ENCODE measurements at places on chromosomes 3 and 15.

DNA sequence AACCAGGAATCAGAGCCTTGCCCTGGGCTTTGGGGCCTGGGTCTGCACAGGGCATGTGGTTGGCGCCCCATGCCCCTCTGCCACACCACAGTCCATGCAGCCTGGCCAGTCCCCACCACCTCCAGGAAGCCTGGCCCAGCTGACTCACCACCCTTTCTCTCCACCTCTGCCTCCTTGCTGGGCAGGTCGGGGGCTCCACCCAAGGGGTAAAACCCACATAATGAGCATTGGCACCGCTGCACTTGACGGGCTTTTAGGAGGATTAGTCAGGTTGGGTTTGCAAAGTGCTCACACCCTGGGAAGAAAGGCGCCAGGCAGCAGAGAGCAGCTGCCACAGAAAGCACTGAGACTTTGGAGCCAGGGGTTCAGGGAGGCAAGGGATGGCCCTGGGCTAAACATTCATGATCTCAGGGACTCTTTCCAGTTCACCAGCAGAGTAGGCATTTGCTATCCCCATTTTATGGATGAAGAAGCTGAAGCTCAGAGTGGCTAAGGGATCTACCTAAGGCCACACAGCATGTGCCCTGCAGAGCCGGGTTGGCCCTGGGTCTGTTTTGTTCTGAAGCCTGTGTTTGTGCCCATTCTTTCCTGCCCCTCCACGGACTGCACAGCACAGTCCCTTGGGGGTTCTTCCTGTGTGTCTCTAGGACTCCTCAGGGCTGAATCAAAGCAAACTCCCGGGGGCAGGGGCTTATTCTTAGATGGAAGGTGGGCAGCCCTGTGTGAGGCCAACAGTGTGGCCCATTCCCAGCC, 113.4 kb downstream of the ETFA start:
- no peak for DNase-seq

- no peak for DNase-seq
Observed at GRCh38 chr3:53170325-53171063, 9.5 kb downstream of the PRKCD start.

DNA sequence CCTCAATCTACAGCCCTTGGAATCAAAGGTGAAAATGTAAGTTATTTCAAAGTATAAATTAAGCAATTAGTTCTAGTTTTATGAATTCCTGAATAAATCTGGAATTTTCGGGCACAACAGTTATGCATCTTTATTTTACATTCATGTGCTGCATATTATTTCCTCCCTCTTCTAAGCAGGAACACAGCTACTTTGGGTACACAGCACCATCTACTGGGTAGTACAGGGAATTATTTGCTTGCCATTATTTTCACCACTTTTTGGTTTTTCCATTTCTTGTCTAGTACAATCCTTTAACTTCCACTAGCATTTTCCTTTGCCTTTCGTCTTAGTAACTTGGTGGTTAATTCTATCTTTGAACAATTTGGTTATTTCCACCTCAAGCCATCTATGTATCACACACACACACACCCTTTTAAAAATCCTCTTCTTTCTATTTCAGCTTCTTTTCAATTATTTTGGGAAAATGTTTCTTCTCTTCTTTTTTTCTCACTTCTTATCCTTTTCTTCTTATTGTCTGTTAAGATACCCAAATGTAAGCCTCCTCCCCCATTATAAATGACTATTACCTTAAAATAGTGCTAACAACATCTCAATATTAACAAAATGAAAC, 451.0 kb downstream of the MFSD1 start:
- no peak for DNase-seq

- DNase-seq = no peak
Observed at GRCh38 chr3:65871305-65872141, 167.2 kb downstream of the MAGI1 start.

DNA sequence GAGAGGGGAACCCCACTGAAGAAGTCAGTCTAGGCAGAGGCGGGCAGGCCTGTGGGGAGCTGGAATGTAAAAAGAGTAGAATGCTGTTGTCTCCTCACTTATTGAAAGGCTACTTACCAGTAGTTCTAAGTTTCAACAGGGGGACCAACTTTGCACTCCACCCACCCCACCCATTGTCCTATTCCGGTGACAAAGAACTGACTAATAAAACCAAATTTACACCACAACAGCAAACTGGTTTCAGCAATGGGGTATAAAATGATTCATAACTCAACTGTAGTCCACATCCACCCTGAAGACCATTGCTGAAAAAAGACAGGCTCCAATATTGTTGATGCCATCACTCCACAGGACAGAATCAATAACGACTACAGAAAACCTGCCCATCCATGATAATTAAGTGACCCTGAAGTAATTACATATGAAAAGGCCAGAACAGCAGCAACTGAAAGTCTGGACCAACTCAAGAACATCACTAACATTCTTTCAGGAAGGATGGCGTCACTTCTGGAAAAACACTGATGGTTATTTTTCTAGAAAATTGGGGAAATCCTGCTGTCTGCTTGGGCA, 80.2 kb downstream of the ABI3BP start:
- DNase-seq = no peak

DNA sequence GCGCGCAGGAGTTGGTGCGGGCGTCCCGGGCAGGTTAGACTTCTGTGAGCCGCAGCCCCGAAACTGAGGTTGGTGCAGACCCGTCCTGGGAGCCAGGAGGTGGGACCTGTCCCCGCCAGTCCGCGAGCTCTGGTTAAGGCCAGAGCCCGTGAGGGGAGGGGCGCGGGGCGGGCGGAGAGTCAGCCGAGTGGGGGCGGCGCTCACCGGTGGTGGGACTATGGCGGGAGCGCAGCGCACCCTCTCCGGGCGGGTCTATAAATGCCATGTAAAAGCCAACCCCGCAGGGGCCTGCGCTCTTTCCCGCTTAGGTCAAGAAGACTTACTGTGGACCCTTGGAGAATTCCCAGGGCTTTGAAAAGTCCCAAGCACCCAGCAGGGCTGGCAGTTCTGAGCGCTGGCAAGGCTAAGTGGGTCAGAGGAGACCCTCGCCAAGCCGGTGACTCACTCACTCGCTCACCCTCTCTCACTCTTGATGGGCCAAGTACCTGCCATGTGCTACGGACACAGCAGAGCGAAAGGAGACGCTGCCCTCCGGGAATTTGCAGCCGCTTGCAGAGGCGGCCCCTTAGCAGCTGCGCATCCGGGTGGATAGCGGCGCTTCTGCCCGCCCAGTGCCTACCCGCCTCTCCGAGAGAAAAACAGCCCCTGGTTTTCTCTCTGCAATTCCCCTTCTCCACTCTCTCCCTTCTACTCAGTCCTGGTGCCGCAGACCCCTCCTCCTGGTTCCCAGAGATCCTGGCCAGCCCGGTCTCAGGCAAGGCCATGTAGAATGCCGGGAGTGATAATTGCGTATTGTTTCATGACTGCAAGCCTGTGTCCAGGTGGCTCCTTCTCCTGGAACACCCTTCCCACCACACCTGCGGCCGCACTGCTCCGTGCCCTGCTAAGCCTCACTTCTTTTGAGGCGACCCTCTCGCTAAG, at the start of gene ALDH1L1:
ALDH1L1 (minus strand) TSS at position 110 of the 921 bp plus-strand sequence. CDS start 19,607 bp downstream, outside the sequence.
- no peak for DNase-seq

DNA sequence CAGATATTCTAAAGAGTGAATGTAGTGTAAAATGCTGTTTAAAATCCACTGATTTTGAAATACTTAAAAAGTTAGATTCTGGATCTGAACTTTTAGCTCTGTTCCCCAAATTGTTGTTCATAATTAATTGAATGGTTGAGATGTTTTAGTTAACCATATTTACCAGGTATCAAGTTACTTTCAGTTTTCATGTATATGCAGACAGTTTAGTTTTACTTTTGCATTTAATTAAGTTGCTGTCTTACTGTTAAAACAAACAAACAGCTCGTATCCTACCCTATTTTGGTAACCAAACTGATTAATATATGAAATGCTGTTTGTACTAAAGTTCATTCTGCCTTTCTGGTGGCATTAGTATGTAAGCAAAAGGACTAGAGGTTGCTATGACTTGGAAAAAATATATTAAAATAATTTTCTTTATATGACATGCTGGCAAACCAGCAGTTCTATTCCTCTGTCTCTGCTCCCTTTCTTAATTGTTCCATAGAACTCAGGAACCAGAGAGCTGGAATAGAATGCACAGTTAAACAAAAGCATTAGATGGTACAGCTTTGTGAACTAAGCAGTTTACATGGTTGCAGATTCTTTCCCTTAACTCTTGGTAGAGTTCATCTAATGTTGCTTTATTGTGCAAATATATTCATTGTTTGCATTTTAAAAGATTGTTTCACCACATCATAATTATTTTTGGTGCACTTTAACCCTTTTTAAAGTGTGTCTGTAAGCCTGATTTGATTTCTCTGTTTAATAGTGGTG, 39.5 kb upstream of the SCAANT1 start:
- no peak for DNase-seq

DNA sequence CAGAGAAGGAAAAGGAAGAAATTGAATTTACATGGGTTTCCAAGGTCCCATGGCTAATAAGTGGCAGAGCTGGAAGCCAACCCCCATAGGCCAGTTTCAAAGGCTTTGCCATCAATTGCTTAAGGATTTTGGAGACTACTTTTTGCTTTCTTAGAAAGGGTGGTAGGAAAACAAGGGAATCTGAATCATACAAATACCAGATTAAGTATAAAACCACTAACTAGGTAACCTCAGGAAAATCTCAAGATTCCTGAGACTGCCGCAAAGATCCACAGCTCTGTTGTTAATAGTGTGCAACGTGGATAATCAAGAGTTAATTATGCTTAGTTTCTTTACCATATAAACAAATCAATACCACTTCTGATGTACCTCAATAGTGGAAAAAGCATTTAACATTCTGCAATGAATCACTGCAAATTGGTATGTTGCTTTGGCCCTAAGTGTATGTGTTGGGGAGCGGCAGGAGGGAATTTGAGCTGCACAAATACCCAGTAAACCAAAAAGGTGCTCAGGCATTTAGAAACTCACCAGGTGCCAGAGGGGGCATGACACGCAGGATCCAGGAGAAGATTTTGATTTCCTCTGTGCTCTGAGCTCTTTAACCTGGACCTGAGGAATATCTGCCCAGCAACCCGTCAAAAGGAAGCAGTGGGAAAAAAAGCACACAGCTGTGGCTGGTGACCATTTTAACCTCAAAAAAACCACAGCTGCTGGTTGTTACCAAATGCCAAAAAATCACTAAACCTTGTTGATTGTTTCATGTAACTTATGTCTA, 22.0 kb downstream of the AADAC start:
- DNase-seq = no peak

GRCh38 chr3:18372786-18373405, 52.2 kb downstream of the SATB1 start:
- no peak for DNase-seq

- no peak for DNase-seq
Observed at GRCh38 chr3:53139906-53140846, 9.9 kb upstream of the RFT1 start.

DNA sequence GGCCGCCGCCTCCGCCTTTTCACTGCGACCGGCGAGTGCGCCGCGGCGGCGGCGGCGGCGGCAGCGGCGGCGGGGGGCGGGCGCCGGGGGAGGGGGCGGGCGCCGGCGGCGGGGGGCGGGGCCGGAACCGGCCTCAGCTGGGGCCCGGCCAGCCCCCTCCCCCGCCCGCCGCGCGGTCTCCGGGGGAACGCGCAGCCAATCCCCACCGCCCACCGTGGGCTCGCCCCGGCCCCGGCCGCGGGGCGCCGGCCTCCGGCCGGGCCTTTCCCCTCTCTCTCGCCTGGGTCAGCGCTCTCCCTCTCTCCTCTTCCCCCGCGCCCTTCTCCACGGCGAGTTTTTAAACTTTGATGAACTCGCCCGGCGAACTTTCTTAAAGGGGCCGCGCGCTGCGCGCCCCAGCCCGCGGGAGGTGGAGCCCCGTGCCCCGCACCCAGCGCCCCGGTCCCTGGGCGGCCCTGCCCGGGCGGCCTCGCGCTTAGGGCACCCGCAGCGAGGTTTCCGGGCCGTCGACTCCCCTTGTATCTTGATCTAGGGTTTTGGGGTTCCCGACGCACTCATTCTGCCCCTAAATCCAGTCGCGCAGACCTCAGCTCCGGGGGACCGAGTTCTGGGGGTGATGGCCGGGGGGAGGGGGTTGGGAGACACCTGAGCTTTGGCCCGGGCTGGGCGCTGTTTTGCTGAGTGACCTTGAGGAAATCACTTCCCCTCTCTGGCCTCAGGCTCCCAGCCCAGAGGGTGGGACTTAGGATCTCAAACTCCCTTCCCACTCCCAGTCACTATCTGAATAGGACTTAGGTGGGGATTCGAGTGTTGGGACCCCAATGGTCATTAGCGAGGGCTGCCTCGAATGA, at the start of gene RBPMS2:
RBPMS2 (minus strand) TSS at position 39 of the 851 bp plus-strand sequence. CDS start 270 bp downstream, outside the sequence.
- no peak for DNase-seq

DNA sequence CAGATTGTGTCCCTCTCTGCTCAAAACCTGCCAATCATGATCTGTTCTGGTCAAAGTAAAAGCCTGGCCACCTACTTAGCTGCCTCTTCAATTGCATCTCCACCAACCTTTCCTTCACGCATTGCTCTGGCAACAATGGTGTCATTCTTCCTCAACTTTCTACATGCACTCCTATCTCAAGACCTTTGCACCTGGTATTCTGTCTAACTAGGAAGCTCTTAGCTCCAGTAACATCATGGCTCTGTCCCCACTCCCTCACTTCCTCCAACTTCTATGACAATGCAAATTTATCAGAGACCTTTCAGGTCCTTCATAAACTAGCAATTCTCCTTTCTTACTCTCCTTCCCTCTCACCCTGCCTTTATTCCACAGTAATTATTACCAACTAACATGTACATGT, 267.4 kb upstream of the ARL6 start:
- no peak for DNase-seq

DNA sequence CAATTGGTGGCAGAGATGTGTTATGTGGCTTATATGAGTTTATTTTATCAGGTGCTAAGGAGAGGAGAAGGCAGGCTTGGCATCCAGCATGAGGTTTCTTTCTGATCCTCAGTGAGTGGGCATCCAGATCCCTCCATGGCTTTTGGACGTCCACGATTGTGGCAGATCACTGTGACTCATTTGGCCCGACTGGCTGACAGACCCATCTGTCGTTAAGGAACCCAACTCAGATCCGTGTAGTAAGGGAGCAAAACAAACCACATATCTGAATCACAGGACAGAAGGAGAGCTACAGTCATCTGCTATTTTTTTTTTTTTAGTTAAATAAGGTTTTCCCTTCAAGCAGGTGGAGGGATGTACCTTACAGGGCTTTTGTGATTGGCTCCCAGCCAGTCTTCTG, 197.0 kb upstream of the KCNH8 start:
- DNase-seq = no peak

- no peak for DNase-seq
Observed at GRCh38 chr3:81198756-81199155, 562.7 kb downstream of the GBE1 start.

DNA sequence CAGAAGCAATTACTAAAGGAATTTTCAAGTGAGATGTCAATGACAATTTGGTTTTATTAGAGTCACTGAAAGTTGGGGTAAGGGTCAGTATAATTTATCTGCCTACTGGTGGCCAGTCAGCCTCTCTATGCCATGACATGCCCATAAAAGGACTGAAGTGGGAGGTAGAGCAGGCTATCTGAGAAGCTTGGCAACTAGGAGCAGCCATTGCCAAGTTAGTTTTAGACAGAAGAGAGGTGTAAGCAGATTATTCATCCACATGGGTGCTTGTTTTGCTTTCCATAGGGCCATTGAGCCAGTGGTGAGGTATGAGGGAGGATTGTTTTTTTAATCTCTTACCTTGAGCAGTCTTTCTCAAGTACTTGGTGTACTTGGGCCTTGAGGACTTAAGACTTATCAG, 8.1 kb upstream of the RBP1 start:
- no peak for DNase-seq
